Stomach (tissue), 19 donors: ENCODE measurements at places on chromosomes 5 and 9. TPM values are rescaled to one million over a fixed set of nuclear protein-coding genes. Genes with fewer than 3 reads are reported as not detected.

ADRB2 gene
- 4.2 TPM for total RNA-seq

NUP155 gene
- 60.8 TPM for total RNA-seq

DMRTA1 gene
- total RNA-seq: 6.1 TPM

EIF4E1B gene
- not detected for total RNA-seq

CCNJL gene
- 4.5 TPM for total RNA-seq

NOL8 gene
- total RNA-seq: 22.3 TPM

DNM1 gene
- 25.0 TPM for total RNA-seq

PKD2L2 gene
- total RNA-seq: not detected

SLC44A1 gene
- total RNA-seq: 10.5 TPM

TIMD4 gene
- total RNA-seq: 2.0 TPM

PCDHA13 gene
- total RNA-seq: not detected

AIF1L gene
- 18.4 TPM for total RNA-seq

DNA sequence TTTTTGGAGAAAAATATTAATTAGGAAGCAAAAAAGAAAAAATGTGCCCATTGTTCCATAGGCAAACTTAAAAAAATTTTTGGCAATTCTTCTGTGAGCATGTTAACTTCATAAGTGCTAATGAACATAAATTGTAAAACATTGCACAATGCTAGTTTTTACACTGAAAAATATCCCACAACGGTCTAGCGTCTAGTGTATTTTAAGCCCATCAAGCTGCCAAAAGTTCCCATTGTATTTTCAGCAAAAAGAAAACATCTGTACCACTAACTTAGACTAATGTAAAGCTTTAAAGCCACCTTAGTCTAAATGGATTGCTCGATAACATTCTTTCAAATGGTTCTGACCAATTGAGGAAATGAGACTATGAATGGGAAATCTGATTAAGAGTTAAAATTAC is 2.8 kb downstream of the NR6A1 start:
- H3K4me3 ChIP-seq: no peak overlapping the region
- H3K27me3 ChIP-seq: peaks cover 42% of the 10 kb centered on the region
- H3K27ac ChIP-seq: no peak overlapping the region
- H3K36me3 ChIP-seq: no peaks in the 10 kb centered on the region
- peaks cover 31% of the 10 kb centered on the region for H3K4me1 ChIP-seq

DNA sequence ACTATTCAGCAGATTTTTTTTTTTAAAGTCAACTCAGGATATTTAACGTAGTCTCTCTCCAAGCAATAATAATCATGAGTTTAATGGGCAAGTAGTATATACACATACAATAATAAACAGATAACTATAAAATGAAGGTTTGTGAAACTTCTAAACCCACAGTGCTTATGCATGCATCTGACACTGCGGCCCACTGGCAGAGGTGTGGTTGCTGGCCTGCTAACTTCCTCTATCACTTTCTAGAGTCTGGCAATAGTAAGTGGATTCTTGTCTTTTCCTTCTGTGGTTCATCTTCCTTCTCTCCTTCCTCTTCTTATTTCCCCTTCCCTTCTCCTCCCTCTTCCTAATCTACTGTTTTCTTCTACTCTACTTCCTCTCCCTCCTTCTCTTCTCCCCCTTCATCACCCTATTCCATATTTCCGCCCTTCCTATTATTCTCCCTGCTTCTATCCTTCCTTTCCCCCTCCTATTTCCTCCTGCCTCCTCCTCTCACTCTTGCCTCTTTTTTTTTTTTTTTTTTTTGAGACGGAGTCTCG is 18.6 kb upstream of the AGXT2 start:
- peaks cover 9% of the 10 kb centered on the region for H3K36me3 ChIP-seq
- no peaks in the 10 kb centered on the region for H3K4me1 ChIP-seq
- H3K27me3 ChIP-seq: no peaks in the 10 kb centered on the region
- no peak overlapping the region for H3K27ac ChIP-seq
- no peak overlapping the region for H3K4me3 ChIP-seq

GRCh38 chr9:134778841-134779411 is 101.7 kb upstream of the FCN2 start:
- H3K27me3 ChIP-seq: peaks cover 3% of the 10 kb centered on the region
- no peak overlapping the region for H3K27ac ChIP-seq
- H3K36me3 ChIP-seq: peaks cover 23% of the 10 kb centered on the region
- no peak overlapping the region for H3K4me3 ChIP-seq

DNA sequence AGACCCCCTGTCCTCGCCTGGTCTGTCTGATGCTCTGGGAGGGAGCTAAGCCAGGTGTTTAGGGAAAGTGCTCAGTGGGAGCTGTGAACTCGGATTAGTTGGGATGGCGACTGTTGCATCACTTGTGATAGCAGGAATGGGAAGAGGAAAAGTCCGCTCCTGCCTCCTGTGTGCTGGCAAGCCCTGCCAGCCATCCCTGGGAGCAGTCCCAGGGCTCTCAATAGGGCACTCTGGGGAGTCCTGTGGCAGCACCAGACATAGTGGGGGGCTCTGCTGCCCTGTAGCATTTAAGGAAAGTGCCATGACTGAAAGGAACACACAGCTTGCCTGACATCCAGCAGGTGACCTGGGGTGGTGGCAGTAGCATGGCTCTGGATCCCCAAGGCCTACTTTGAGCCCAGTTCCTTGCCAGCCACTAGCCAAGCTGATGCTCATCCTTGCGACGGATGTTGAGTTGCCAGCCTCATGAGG is 81.5 kb downstream of the AMBP start:
- H3K4me1 ChIP-seq: peaks cover 30% of the 10 kb centered on the region
- H3K27ac ChIP-seq: no peak overlapping the region
- H3K36me3 ChIP-seq: peaks cover 18% of the 10 kb centered on the region

GRCh38 chr9:17628624-17629023 is 49.8 kb downstream of the SH3GL2 start:
- H3K4me3 ChIP-seq: no peak overlapping the region
- no peaks in the 10 kb centered on the region for H3K27me3 ChIP-seq
- no peaks in the 10 kb centered on the region for H3K36me3 ChIP-seq
- no peak overlapping the region for H3K27ac ChIP-seq
- no peak for DNase-seq
